HS-5 (cell line): ENCODE measurements at places on chromosomes 5 and 9.
A peak's percentile ranks its signal among the peaks of the same experiment; 100 is the strongest.

DNA sequence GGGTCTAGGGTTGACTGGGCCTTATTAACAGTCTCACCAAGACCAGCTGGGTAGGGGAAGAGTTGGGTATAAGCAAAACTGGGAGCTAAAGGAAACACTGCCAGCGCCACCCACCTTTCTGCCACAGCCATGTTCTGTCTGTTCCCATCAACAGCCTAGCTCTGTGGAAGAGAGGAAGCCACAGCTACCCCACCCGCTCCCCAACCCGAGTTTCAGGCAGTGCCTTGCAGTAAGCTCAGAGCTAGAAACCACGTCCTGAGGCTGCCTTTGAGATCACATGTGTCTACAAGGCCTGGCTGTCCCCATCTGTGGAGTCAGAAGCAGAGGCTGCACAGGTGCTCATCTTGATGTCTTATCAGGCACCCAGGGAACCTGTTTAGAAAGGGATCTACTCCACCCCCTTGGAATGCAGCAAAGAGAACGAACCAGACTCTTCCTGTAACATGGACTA is 15.3 kb downstream of the HNRNPH1 start:
- no peak for DNase-seq

DNA sequence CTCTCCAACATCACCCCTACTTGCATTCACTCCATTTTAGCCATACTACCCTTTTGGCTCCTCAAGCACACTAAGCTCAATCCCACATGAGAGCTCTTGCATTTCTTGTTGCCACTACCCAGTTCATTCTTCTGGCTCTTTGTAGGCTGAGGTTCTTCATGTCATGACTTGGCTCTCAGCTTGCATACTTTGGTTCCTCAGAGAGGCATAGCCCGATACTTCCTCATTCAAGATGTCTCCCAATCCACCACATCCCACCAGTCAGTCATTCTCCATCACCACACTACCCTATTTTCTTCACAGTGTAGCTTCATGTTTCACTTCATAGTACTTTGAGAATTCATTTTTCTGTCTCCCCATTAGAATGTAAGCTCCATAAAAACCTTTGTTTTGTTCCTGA is 116.7 kb downstream of the NR6A1 start:
- no peak for DNase-seq

DNA sequence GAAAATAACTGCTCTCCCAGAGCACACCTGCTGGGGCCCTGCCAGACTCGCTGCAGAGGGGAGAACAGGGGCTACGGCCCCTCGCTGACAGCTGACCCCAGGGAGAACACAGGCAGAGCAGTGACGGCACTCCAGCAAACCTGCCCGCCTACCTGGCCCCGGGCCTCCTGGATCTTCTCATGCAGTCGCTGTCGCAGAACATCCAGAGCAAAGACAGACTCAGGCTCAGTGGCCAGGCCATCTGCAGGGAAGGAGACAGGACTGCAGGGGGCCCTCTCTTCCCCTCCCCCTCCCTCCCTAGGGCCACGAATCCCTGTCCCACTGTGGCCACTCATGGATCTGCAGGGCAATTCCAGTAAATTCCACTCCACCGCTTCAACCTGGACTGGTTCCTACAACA is 2.4 kb downstream of the SURF6 start:
- DNase-seq = no peak

DNA sequence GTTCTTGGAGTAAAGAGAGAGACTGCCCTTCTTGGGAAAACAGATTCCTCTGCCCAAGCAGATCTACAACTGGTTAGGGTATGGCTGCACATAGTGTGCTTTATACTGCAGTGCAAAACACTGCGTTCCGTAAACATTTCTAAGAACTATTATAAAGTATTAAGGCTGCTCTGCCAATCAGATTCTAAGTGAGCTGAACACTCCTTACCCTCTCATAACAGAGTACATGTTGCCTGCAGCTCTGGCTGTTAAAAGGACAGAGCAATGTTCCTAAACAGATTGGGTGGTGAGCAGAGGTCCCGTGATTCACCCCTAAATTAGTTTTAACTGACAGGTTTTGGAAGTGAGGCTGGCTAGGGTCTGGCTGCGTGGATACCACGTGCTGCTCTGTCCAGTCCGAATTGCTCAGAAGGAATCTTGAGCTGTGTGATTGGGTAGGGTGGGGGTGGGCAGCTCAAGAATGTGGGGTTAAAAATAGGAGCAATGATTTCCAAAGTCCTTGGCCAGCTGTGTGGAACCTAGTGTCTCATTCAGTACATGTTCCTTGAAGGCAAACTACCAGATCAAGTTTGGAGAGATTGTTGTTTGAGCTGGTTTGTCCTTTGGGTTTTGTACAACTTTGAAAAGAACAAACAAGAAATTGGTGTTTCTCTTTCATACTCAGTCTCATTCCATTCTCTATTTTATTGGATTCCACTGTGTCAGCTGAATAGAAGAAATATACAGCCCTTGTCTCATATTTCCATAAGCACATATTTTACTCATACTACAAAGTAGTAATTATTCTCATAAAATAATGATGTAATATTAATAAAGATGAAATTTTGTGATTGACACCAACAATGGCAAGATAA is 497.6 kb upstream of the CD180 start:
- no peak for DNase-seq

GRCh38 chr5:172150514-172151425 is 37.3 kb downstream of the STK10 start:
- DNase-seq = no peak

DNA sequence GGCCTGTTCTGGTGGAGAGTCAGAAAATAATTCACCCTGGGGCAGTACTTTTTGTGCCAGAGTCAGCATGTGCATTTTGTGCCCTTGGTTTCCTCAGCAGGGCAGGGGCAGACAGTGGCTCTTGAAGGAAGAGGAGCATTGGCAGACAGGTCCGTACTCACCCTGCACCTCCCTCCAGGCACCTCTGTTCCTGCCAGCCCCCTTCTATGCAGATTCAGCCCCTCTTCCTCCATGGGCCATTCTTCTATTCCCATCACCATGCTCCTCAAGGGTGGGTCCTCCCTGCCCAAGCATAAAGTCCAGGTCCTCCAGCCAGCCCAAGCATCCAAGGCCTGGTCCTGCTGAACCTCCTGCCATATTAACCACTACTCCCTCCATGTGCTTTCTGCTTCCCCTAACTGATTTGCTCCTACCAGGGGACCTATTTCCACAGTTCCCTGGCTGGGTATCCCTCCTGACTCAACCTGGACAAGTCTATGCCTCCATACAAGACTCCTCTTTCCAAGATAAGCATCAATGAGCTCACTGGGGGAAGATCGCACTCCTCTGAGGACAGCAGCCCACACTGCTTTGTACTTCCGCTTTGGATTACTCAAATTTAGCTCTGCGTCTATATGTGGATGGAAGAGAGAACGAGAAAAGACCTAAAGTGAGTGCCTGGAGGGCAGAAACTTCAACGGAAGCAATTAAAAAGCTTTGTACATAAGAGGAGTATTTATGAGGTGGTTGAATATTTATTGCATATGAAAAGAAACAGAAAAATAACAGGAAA is 9.3 kb upstream of the ACSL6 start:
- DNase-seq = no peak

DNA sequence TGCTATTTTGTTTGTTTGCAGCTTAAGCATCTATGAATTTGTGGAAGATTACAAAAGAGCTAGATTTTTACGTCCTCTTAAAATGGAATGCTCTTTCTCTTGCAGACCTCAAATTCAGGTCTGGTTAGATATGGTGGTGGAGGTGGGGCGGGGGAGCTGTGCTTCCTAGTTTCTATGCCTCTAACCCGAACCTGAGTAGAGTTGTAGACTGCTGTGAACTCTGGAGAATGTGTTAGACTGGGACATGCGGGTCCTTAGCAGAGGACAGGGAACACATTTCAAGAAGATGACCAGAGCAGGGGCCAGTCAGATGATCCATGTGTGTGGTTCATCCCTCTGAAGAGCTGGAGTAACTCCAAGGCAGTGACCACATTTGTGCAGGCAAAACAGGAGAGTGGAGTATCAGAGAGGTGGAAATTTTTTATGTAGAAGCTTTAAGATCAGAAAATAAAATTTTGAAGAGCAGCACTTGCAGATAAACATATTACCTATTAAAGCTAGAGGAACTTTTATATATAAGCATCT is 154.9 kb downstream of the FAM174A start:
- DNase-seq = no peak

DNA sequence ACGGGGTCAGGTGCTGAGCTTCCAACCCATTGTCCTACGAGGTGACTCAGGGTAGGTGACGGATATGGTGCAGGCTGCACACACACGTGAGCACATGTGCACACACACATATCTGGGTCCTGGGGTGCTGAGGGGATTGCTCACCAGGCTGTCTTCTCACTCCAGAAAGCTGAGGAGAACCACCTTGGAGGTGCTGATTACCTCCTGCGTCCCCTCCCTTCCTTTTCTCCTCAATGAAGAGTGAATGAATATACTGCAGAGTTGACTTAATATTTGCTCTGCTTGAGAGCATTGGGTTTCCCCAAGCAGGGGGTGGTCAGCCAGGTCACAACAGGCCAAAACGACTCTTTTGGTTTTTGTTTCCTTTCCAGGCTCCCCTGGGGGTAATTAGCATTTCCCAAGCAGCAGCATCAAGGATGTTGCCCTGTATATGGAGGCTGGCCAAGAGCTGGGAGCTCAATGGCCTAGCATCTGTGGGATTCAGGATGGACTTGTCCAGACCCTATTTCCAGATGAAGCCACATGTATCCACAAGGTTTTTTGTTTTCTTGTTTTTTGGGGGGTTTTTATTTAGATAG is 49.7 kb downstream of the PDZD2 start:
- DNase-seq = no peak

DNA sequence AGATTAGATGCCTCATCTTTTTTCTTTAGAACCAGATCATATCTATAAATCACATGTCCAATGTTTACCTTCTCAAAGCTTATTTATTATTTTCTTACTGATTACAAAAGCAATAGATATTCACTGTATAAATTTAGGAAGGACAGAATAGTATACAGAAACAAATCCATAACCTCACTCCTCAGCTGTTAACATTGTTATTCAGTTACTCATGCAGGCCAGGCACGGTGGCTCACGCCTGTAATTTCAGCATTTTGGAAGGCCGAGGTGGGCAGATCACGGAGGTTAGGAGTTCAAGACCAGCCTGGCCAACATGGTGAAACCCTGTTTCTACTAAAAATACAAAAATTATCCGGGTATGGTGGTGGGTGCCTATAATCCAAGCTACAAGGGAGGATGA is 15.3 kb downstream of the STOM start:
- DNase-seq = no peak

DNA sequence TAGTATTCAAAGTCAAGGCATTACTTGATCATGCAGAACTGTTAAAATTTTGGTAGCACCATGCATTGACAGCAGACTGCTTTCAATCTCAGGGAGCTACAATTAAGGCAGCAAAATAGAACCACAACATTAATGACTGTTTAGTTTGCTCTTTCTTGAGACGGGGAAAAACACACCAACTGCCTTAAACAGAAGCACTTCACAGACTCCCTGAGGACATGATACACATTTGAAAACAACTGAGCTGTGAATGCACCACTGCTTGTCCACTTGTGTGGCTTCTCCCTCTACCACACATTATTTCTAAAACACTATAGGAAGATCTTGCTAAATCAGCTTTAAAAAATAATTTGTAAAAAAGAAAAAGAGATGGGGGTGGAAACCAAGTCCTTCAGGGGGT is 79.6 kb upstream of the MAST4 start:
- no peak for DNase-seq

DNA sequence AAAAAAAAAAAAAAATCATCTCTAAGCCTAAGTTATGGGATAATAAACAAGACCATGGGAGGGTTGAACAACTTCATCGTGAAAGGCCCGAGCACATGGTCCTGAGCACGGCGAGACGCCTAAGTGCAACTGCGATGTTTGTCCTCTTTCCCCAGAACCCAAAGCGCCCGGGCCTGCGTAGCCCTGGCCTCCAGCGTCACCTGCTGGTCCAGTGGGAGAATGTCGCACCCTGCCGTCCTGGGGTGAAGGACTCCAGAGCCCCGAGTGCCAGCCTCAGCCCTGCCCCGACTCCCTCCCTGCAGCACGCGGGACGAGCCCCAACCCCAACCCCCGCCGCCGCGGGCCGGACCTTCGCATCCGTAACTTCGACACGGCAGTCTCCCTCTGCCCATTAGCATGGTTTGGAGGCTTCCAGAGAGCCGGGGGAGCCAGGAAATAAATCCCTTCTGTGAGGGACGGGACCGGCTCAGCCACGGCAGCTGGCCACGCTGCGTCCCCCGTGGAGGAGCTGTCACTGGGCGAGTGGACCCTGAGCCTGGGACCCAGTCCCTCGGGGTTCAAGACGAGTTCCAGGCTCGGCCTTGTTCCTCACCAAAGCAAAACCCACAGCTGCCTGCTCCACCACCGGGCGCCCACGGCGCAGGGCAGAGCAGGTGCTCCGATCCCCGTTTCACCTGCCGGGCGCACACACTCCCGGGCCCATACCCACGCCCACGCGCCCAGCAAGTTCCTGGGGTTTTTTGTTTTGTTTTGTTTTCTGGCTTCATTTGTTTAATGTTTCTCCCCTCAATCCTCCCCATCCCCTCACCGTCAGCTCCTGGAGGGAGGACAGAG is 132.5 kb upstream of the HAND1 start:
- DNase-seq = no peak

DNA sequence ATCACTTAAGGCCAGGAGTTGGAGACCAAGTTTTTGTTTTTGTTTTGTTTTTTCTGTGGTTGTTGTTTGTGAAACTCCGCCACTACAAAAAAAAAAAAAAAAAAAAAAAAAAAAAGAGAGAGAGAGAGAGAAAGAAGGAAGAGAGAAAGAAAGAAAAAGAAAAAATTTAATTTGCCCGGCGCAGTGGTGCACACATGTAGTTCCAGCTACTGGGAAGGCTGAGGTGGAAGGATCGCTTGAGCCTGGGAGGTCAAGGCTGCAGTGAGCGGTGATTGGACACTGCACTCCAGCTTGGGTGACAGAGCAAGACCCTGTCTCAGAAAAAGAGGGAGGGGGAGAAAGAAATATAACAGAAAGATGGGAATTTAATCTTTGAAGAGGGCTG is 902 bp downstream of the THG1L start:
- no peak for DNase-seq

- no peak for DNase-seq
These were observed 245.4 kb downstream of the MPDZ start for GRCh38 chr9:13033959-13034693.

DNA sequence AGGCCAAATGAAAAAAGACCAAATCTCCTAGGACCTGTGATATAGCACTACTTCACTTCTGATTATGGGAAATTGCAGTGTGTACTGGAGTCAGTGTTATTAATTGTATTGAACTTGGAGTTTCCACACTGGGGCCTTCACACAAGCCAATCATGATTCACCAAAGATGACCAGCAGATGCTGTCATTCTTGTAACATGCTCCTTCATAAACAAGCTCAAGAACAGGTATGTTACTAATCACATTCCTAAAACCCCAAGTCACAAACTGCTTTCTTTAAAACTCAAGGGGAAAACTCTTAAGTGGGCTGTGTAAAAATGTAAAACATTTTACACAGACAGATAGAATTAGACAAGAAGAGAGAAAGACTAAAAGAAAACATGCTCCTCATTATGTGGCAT is 5.6 kb downstream of the KLHL3 start:
- peak; percentile 40 for DNase-seq

DNA sequence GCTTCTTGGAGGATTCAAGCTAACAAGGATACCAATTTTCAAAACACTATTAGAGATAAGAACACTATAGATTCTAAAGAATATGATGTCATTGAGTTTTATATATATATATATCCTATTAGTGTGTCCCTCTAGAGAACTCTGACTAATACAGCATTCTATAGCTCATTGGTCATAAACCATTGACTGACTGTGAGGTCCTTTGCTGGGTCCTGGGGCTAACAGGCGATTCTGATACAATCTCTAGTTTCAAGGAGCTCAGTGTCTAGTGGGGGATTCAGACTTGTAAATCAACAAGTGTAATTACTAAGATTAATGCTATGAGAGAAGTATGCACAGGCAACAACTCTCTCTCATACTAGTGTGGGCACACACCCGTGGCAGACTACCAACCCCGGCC is 234.5 kb downstream of the DENND1A start:
- DNase-seq = no peak
